Stimulated activated memory B cell treated with anti-CD40 and anti-IgM and Interleukin-4, amounts not matched to agents 10 μg/mL and 1 μg/mL and 100 μg/mL, for 72 hours (primary cell): ENCODE measurements at places on chromosomes 13 and 19.

- ATAC-seq, result no peak
These were observed 51.6 kb downstream of the CHST8 start for GRCh38 chr19:33673258-33673875.

GRCh38 chr19:4375164-4376027 lies 25.0 kb downstream of the SH3GL1 start:
- peak; percentile 84 for ATAC-seq

GRCh38 chr13:48595431-48596429 lies 58.0 kb upstream of the CYSLTR2 start:
- ATAC-seq, result peak; percentile 78

DNA sequence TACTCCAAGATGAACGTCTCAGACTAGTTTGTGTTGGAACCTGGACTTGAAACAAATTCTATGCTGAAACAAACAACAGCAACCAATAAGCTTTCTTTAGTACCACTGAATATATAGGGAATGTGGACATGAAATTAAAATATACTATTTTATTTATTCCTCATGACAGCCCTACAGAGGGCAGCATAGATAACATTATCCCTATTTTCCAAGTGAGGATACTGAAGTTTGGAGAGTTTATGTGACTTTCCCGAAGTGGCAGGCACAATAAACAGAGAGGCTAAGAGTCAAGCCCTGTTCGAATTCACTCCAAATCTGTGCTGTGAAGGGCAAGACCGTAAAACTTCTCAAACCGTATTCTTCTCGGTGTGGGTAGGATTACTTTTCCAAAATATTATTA lies 509.9 kb upstream of the GPC6 start:
- ATAC-seq, result no peak

DNA sequence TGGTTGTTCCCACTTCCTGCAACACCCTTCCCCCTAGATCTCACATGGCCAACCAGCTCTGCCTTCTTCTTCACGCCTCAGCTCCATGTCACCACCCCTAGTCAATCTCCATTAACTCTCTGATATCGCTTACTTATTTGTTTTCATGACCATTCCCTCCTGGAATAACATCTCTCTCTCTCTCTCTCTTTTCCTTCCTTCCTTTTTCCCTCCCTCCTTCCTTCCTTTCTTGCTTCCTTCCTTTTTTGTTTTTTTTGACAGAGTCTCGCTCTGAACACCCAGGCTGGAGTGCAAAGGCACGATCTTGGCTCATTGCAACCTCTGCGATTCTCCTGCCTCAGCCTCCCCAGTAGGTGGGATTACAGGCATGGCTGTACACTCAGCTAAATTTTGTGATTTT lies 44.9 kb upstream of the ADGRL1 start:
- no peak for ATAC-seq

GRCh38 chr13:43289470-43290255 lies 266.3 kb downstream of the DNAJC15 start:
- no peak for ATAC-seq

- no peak for ATAC-seq
These were observed 79.4 kb downstream of the TM9SF2 start for GRCh38 chr13:99580500-99581268.

GRCh38 chr19:11138601-11139300 lies 16.8 kb downstream of the SPC24 start:
- no peak for ATAC-seq

DNA sequence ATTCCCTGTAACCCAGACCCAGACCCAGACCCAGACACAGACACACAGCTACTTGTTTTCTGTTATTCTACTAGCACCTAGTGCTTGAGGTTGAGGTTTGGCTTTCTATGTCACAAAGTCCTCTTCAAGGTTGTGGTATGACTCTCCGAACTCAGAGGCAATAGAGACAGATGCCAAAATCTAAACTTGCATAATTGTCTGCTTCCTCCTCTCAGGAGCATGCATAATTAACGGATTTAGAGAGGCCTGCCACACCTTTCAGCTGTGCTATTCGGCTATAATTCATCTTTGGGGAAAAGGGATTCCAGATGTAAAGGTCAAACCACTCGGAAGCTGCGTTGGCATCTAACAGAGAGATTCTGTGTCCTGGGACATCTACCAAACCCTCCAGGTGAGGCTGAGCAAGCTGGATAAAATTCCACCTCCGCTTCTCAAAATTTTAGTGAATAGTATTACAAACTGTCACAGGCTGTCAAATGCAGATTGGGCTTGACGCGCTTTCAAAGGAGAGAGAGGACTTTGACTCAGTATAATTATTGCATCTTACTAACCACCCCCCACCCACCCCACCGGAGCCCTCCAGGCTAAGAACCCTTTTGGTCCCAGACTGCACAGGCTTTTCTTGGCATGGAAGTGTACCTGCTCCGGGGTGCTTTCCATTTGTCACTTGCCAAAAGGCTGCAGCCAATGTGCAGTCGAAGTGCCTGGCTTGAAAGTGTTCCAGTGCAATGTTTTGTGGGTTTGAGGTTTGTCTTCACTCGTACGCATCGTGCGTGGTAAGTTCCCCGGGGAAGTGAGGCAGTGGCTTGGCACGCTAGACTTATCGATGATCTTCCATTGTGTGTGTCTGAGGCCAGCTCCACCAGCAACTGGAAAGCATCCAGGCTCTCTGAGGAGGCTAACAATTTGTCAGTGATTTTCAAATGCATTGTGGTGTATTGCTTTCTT lies 194.1 kb downstream of the TDRD3 start:
- peak; percentile 54 for ATAC-seq

- no peak for ATAC-seq
These were observed 635.4 kb upstream of the ARGLU1 start for GRCh38 chr13:107203146-107203847.

DNA sequence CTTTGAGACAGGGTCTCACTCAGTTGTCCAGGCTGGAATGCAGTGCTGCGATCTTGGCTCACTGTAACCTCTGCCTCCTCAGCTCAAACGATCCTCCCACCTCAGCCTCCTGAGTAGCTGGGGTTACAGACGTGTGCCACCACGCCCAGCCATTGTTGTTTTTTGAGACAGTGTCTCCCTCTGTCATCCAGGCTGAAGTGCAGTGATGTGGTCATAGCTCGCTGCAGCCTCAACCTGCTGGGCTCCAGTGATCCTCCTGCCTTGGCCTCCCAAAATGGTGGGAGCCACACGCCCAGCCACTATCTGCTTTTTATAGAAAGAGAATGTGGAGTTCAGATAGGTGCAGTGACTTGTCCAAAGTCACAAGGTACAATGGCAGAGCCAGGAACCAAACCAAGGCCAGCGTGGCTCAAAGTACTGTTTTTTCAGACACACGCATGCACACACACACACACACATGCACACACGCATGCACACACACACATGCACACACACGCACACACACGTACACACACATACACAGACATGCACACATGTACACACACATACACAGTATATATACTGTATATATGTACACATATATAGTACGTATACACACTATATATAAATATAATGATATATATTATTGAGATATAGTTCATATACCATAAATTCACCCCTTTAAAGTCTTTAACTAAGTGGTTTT lies 6.6 kb downstream of the GADD45B start:
- no peak for ATAC-seq

DNA sequence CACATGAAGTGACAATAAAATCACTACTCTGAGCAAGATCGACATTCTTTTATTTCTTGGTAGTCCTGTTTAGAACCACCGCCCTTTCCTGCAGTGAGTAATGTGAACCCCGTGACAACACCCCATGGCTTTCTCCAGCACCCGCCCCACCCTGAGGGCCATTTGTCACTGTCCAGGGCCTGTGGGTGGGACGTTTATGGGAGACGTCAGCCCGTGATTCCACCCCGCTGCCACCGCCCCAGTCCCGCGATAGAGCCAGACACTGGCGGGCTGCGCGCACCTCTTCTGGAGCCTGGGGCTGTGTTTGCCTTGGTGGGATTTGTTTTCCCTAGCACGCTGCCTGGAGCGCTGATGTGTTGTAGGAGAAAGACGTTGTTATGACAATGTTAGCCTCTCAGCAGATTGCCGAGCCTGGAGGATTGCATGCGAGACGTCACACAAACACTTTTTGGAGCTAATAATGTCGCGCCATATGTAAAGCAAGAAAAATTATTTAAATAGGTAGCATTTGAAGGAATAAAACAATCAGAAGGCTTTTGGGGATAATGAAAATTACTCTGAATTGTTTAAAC lies 263.7 kb downstream of the TEX29 start:
- no peak for ATAC-seq

GRCh38 chr19:13313875-13314274 lies 163.7 kb downstream of the IER2 start:
- ATAC-seq, result no peak

DNA sequence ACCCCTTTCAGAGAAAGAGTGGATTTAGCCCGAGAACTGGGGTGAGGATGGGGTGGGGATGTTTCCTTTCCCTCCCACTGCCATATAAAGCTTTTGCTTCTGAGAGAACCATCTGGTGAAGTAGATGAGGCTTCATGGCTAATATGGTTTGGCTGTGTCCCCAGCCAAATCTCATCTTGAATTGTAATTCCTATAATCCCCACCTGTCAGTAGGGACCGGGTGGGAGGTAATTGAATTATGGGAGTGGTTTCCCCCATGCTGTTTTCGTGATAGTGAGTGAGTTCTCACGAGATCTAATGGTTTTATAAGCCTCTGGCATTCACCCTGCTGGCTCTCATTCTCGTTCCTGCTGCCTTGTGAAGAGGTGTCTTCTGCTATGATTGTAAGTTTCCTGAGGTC lies 270.9 kb downstream of the LMO7 start:
- no peak for ATAC-seq

- ATAC-seq, result no peak
These were observed 672.1 kb downstream of the EFNB2 start for GRCh38 chr13:105863300-105863920.

DNA sequence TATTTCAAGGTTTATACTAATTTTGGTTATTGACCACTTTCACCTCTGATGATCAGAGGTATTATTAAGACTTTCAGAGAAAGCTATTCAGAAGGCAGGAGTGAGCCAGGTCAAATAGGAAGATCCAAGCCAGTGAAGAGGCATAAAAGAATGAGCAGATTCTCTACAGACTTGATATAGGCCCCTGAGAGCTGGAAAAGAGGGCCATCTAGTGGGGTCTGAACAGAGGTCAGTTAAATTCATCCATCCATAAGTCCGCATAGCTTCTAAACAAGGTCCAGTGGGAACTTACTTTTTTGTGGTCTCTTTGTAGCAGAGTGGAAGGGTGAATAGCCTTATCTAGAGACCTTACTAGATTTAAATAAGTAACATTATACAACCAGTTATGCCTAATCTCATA lies 126.6 kb upstream of the UFM1 start:
- ATAC-seq, result no peak

DNA sequence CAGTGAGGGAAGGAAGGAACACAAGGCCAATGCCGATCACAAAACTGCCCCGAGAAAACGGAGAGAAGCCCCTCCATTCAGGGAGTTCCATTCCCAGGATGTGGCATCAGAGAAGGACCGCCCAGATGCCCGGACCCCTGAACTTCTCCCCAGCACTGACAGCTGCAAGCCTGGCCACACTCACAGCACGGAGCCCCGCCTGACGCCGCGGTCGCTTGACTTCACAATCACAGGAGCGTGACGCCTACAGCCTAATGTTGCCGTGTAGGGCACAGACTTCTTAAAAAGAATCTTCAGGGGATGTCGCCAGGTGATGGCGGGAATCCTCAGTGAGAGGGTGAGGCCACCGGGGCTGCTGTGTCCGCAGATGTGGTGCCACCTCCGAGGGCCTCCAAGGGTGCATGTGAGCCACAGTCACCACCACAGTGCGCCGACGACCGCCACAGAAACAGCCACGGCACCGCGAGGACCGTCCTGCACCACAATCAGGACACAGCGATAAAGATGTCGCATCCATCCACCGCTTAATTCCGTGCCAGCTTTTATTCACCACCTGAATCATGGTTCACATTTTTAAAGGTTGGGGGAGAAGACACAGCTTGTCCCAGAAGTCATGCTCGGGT lies 77.2 kb downstream of the SPACA7 start:
- ATAC-seq, result no peak
